ENCODE measurements at places on chromosomes 2 and 18.

DNA sequence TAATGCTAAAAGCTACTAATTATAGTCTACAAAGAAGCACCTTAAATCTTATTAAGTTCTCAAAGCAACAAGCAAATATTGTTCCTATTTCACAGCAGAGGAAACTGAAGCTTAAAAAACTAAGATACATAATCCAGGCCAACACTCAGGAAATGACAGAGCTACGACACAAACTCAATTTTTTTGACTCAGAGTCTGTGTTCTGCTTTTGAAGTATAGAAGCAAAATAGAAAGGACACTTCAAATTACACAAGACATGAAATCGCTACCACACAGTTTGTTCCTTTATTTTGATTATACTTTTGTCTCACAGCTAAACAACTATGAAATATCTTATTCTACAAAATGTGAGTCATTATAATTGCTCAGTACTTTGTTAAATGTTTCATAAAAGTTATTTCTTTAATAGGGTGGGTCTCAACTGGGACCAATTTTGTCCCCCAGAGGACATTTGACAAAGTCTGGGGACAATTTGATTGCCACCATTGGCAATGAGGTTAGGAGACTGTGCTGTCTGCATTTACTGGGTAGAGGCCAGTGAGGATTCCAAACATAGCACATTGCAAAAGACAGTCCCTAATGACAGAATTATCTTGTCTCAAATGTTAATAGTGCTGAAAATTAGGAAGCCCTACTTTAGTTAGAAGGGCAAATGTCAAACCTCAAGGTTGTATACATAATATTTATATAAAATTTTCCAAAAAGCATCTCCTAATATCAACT, 101.5 kb upstream of the GRB14 start:
- no peak for DNase-seq

GRCh38 chr2:143559147-143559546, 429.9 kb downstream of the ARHGAP15 start:
- DNase-seq, result no peak

DNA sequence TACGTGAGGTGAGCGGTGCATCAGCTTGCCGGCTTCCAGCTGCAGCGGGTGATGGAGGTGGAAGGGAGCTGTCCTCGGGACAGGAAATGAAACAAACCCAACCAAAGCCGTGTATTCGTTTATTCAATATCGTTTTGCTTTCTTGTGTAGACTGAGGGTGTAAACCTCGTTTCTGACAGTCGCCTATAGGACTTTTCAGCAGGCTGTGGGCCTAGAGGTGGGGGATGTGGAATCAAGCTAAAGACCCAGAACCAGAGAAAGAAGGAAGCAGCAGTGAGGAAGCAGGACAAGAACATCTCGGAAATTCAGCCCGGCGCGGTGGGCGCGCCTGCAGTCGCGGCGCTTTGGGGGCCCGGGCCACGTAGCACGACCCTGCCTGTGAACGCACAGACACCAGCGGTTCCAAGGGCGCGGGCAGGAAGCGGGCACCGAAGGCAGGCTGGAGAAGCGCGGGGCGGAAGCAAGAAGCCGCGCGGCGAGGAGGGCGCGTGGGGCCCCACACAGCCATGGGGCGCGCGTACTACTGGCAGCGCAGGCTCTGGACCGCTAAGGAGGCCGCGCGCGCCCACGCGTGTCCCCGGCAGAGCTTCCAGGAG, 755 bp upstream of the ATP9B start:
- peak; percentile 9 for DNase-seq

GRCh38 chr2:108594982-108595464, 60.8 kb downstream of the LIMS1 start:
- DNase-seq, result no peak

DNA sequence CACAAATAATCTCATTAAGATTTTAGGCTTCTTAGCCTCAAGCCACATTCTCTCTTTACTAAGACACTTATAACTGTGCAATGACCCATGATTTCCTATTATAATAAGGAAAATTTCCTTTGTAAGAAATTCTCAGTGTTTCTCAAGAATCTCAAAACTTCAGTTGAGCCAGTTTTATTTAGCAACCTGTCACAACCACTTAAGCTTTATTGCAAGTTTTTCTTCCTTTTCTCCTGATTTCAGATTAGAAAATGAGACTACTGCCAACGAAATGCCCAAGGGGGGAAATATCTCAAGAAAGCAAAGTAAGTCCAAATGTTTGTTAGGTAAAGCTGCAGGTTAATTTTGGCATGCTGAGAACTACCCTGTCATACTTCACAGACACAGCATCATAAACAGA, 178.5 kb downstream of the THADA start:
- DNase-seq, result no peak

DNA sequence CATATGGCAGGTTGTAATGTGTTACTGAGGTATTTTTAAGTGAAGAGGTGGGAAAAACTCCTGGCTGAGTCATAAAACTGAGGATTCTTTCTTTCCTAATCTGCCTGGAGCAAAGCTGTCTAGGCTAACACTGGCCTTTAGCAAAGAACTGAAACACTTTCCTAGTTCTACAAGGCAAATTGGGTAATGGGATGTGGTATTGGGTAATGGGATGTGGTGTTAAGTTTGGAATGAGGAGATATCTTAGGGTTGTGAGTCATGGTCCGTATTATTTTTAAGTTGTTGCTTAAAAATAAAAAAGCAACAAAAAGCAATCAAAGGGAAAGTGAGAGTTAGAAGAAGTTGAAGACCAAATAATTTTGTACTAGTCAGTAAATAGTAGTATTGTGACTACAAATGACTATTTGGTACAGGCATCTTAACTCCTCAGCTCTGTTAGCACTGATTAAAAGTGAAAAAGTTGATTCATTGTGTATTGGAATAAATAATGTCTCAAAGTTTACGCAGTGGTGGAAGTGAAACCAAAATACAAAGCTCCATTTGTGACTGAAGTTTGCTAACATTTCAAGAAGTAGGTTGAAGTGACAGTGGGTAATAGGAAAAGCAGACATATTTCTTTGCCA, 216.8 kb downstream of the CAMKMT start:
- no peak for DNase-seq

- no peak for DNase-seq
These were observed 131.8 kb downstream of the TWIST2 start for GRCh38 chr2:238979636-238980035.

- DNase-seq, result no peak
These were observed 35.8 kb upstream of the NOSTRIN start for GRCh38 chr2:168766600-168766999.

DNA sequence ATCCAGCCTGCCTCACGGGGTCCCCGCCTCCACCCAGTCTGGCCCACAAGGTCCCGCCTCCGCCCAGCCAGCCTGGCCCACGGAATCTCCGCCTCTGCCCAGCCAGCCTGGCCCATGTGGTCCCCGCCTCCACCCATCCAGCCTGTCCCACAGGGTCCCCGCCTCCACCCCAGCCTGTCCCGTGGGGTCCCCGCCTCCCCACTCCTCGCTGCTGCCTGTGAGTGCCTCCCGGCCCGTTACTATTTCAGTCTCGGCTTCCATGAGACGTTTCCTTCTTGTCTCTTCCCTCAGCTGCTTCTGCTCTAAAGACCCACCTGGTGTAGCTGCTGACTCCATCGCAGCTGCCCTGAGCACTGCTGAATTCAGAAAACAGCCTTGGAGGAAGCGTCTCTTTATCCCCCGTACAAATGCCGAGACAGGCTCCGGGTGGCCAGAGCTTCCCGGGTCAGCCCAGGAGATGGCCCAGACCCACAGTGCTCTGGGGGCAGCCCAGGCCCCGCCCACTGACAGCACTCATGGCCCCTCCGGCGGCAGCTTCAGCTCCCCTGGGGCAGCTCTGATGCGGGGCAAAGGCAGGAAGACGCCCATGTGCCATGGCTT, 69.8 kb downstream of the NFATC1 start:
- DNase-seq, result peak; percentile 38

Measured in RPMI8226 (cell line).